RKO (cell line): ENCODE measurements at places on chromosomes 2 and 18.

GRCh38 chr2:7011356-7012083 is 94.3 kb downstream of the RNF144A start:
- DNase-seq: peak; percentile 33

DNA sequence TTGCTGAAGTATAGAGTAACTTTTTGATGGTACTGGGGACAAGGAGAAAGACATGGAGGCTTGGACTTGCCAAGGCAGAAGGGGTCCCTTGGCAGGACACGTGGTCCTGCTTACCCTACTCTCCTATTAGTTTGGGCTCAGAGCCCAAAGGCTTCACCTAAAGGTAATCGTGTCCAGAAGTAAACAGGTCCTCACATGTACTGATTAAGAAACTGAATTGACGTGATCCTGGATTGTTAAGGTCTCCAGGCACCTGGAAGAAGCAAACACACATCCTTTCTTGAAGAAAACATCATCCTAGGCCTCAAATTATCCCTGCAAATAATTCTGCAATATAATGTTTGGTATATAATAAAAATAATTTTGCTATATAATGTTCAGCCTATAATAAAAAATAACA is 50.0 kb downstream of the DTNB start:
- DNase-seq: no peak

DNA sequence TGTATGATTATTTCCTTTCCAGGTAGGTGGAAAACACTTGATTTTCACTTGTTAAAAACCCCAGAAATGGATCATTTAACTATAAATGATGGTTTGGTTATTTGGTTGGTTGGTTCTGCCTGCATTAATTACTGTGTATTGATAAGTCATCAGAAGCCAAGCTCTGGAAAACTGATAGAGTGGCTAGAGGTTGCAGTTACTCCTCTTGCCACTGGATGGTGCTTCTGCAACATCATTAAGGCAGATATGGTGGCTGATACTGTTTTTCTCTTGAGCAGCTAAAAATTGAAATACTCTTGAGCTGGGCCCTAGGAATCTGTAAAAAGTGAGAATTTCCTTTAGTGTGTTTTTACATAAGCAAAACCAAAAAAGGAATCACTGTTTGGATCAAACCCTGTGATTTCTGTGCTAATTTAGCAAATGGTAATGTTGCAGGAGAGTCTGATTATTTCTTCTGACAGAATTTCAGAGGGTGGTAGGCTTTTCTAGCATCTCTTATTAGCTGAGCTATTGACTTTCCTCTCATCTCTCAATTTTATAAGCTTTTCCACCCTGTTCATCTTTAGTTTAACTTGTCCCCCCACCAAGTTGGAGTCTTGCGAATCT is 54.3 kb downstream of the RAB10 start:
- DNase-seq: peak; percentile 44

DNA sequence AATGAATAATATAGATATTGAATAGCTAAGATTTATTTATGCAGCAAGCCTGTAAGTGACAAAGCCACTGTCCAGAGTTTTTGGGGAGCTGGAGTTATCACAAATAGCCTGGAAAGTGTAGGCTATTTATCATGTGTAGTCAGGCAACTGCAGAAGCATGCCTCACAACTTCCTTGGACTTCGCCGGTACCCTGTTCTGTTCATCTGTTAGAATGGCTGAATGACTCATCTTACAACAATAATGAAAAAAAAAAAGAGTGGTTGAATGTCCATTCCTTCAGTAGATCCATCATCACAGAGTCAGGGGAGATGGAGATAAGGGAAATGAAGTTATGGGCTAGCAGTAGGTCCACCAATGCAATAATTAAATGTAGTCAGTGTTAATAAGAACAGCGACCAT is 24.0 kb upstream of the ATP5MC3 start:
- no peak for DNase-seq

DNA sequence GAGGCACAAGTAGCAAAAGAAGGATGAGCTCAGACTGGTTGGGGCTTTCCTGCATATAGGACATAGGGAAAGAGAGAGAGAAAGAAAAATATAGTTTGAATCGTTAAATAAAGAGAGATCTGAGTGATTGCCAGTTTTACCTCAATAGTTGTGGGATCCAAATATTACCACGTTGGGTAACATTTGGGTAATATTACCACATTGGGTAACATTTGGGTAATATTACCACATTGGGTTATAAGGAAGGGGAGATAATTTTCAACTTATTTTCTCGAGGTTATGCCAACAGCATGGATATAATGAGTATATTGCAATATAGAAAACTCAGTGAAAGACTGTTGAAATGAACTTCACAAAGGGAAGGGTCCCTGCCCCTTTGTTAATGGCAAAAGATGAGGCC is 20.7 kb downstream of the SP140 start:
- no peak for DNase-seq

DNA sequence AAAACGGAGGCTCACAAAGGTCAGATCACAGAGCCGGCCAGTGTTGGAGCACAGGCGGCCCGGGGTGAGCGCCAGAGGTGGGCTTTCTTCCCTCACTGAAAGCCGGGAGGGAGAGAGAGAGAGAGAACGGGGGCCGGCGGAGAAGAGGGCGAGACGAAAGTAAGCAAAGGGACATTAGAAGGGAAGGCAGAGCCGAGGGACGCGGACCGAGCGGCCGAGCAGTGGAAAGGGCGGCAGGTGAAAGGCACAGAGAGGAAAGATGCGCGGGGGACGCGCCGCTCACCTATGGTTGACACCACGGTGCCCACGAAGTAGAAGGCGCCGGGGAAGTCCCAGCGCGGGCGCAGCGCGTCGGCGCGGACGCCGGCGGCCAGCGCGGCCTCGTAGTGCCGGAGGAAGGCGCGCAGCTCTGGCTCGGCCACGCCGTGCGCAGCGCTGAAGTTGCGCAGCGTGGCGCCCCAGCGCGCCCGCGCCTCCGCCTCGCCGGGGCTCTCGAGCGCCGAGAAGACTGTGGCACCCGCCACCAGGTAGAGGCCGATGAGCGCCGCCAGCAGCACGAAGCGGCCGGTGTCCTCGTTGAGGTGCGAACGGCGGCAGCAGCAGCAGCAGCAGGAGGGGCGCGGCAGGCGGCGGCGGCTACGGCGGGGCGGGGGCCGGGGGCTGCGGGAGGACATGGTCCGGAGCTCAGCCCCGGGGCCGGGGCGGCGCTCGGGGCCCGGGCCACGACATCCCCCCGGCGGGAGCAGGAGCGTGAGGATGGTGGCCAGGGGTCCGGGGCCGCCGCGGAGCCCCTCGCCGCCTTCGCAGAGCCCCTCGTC is 166.9 kb downstream of the MSH2 start:
- DNase-seq: no peak

GRCh38 chr2:198873503-198874471 is 584.0 kb downstream of the SATB2 start:
- DNase-seq: no peak

DNA sequence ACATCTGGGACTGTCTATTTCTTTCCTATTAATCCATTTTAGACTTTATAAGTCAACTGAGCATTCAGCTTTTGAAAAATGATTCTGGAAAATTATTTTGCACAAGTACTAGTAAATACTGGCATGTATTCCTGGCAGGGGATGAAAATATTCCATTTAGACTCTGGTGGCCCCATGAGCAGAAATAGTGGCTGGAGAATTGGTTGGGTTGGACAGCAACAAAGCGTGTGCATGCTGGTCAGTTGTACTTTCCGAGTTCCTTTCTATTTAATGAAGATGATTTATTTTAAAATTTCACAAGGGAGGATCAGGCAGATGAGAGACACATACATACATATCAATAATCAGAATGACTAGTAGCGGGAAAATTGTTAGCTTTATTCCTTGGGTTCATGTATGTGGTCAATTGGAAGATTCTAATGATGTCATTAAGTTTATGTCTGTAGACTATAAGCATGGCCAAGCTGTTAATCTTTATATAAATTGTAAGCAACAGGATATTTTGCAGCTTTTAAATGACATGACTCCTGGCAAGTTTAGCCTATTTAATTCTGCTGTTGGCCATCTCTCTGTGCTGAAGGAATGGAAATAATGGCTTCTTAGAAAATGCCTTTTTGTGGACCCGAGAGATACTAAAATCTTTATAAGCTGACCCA is 541.6 kb downstream of the SLC4A3 start:
- DNase-seq: no peak

DNA sequence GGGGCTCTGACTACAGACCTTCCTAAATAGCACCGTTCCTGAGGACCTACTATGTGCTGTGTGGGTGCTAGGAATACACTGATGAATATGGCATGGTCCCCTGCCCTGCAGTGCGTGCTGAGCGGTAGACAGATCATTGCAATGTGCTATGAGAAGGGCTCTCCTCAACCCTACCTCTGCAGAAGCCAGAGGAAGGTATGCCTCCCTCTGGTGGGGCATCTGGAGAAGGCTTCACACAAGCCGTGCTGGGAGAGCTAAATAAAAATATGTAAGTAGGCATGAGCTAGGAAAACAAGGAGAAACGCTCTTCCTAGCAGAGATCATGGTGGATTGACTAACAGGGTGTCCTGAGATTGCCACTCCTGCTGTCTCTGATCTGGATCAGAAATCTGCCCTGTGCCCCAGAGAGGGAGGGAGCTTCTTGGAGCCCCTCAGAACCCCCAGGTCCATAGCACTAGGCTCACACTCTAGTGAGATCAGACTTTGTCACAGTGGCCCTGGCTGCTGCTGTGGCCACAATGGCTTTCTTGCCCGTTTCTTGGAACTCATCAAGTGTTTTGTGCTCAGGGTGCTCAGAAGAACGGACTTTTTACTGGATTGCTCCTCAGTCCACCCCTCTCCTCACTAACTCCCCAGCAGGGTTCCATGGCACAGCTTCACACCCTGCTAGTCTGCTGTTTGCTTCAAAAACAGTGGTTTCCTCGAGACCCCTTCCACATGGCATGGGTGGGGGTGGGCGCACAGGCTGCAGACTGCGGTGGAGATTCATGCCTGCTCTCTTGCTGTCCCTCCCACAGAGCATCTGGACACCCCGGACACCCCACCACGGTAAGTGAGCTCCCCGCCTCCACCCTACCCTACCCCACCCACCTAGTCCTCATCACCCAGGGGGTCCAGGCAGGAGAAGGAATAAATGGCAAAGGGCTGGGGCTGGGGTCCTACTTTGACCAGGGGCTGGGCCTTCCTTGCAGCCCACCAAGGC is 14.2 kb downstream of the SIGLEC15 start:
- peak; percentile 21 for DNase-seq

DNA sequence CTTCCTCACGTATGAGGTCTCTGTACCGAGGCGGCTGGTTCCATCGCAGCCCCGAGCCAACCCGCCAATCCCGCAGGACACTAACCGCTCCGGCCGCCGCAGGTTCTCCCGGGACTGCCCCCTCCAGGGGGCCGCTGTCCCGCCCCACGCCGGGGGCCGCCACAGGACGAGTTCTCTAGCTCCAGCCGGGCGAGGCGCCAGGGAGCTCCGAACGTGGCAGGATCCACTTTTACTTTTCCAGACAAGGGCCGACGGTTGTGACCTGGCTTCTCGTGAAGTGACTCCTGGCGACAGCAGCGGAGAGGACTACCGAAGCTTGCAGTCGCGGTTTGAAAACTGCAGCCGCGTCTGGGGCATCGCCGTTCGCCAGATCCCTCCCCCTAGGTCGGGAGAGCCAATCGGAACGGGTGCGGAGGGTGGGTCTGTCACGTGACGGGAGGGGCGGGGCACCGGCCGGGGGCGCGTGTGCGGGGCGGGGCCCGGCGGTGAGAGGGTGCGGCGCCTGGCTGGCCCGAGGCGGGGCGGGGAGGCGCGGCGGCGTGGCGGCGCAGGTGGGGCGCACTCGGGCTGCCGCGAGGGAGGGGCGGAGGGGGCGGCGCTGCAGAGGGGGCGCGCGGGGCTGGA is at the start of gene STK17B:
Gene STK17B, minus strand, starts transcription at position 331 of the 624 bp plus-strand sequence. CDS start 8,195 bp downstream, outside the sequence.
- peak; percentile 94 for DNase-seq

- no peak for DNase-seq
Observed at GRCh38 chr2:174901075-174901474, 104.1 kb downstream of the CHN1 start.
